ENCODE measurements at places on chromosomes 5 and 9. TPM values are rescaled to one million over a fixed set of nuclear protein-coding genes. Genes with fewer than 3 reads are reported as not detected.

The CDO1 gene
- total RNA-seq: 0.30 TPM

The LCN9 gene
- not detected for total RNA-seq

The GPR151 gene
- total RNA-seq: not detected

The BAG1 gene
- total RNA-seq: 81.0 TPM

The THBS4 gene
- 3.4 TPM for total RNA-seq

The GPR150 gene
- total RNA-seq: 0.58 TPM

The TMEM171 gene
- not detected for total RNA-seq

The CTNND2 gene
- total RNA-seq: not detected

The EIF4E1B gene
- total RNA-seq: not detected

The CBY3 gene
- 0.59 TPM for total RNA-seq

The PCDHB2 gene
- not detected for total RNA-seq

The RETREG1 gene
- 18.1 TPM for total RNA-seq

The SRP19 gene
- 55.9 TPM for total RNA-seq

The GAPT gene
- total RNA-seq: not detected

The CYSRT1 gene
- total RNA-seq: 0.53 TPM

All from activated CD8-positive, alpha-beta memory T cell treated with anti-CD3 and anti-CD28 coated beads, Interleukin-2, amount 10 ng/mL, durations not matched to agents 7 days and 5 days (primary cell).